ENCODE measurements at places on chromosomes 4 and X.
A peak's percentile ranks its signal among the peaks of the same experiment; 100 is the strongest.

DNA sequence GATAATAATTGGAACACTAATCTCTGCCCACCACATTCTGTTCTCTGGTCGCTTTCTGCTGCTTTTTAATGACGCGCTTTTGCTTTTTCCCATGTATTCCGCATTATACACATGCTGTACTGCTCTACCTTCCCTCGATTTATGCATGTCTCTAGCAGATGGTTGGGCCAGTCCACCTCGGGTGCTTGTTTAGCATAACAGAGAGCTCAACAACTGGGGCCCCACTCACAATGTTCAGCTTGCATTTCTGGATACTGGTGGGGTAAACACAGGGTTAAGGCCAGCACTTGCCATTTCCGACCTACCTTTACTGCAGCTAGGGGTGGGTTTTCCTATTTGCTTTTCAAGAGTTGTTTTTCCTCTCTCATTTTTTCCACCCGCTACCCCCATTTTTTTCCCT lies 255.8 kb downstream of the SOX3 start:
- DNase-seq = no peak

- peak; percentile 8 for DNase-seq
Measured at GRCh38 chrX:140710710-140711109, 1.2 kb downstream of the LINC00632 start.

DNA sequence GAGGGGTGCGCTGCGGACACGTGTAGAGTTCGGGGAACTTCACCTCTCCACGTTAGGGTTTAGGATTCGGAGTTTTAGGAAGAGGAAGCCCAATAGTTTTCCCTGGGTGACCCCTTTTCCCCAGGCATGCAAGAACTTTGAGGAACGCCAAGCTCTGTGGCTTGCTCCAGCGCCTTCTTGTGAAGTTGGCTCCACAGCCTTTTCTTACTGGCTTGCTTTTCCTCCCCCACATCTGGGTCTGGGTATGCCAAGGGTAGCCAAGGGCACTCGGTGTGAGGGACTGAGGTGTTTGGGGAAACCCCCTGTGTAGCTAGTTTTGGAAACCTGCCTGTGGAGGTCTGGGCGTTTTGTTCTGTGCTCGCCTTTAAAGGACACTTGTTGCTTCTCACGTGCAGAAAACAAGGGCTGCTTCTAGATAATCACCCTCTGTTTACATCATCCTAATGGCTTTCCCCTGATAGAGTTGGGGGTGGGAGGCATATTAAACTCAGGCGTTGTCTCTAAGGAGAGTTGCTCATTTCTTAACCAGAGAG lies 746 bp downstream of the EDNRA start:
- peak; percentile 44 for DNase-seq

- peak; percentile 82 for DNase-seq
Measured at GRCh38 chr4:185573651-185574199, 38.4 kb upstream of the PDLIM3 start.

DNA sequence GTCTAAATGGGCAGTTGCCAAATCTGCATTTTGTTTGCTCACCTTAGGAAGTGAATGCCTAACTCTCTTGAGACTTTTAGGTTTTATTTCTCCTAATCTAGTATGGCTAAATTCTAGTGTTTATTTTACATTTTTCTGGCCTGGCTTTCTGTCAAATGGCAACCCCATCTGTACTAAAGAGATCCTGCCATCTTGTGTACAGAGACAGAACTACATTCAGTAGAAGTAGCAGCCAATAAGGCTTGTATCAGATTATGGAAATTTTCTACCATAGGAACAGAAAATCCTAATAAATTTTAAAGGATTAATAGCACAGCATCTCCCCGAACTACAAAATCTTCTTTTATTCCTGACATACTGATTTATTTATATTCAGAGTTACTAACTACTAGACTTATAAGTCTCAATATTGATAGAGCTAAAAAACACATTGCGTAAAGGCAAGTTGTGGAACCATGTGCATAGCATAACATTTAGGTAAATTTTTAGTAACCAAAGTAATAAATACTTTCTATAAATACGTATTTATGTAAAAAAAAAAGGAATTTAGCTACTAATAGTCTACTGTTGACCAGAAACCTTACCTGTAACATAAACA lies 45.5 kb downstream of the TMEM144 start:
- peak; percentile 74 for DNase-seq

DNA sequence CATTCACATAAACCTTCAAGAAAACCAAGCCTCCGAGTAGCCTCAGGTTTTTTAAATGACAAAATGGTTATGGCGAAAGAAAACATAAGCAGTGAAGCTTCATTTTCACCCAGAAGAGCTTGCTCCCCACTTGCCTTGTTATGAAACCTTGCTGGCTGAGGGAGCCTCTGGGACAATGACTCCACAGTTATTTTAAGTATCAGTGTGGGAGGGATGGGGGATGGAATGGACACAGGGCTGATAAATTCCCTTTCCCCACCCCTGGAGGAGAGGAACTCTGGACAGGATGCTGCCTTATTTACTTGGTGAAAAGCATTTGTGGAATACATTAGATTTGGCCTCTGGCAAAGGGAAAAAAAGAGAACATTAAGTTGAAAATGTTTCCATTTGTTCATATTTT lies 220.7 kb upstream of the CNKSR2 start:
- peak; percentile 49 for DNase-seq

GRCh38 chr4:57360681-57361080 lies 250.5 kb upstream of the IGFBP7 start:
- DNase-seq = no peak

DNA sequence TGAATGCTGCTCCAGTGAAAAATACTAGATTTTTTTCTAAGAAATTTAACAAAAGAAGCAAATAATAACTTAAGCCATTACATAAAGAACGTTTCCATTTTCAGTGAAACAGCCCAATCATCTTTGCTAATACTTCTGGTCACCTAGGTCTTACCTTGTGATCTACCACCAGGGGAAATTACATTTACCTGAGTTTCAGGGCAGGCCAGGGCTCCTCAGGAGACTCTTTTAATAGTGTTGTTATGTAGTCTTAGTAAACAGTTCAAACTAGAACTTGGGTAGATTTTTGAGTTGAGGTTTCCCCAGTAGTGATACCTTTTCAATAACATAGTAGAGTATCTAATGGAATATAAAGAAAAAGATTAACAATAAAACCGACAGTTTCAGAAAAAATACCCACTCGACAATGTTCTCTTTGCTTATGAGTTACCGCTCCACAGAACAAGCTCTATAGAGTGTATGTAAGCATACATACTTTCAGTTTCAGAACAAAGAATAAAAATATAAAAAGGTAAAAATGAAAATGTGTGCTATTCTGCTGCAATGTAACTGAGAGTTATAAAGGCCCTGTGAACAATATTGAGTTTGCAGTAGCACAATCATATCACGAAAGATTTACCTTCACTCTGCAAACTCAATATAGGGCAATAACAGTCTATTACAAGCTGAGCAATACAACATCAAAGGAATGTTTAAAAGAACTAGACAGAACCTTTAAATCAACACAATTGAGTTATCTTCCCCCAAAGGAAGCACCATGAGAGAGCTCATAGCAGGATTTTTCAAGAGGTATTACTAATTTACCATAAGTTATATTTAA lies 165.8 kb downstream of the ATOH1 start:
- DNase-seq = no peak

DNA sequence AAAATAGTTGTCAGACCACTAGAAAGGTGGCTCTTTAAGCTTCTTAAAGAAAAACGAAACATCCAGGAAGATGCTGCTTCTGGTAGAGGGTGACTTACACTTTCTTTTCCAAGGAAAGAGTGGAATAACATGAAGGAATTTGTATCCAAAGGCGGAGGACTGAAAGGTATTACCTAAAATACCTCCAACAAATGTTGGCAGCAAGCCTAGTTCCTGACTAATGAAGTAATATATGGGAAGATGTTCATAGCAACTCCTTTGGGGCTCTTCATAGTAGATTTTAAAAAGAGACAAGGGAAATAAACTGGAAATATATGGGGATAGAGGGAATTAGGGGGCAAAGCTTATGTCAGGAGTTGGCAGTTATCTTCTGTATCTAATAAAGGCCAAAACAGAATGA lies 116.2 kb downstream of the AASDH start:
- DNase-seq = no peak

DNA sequence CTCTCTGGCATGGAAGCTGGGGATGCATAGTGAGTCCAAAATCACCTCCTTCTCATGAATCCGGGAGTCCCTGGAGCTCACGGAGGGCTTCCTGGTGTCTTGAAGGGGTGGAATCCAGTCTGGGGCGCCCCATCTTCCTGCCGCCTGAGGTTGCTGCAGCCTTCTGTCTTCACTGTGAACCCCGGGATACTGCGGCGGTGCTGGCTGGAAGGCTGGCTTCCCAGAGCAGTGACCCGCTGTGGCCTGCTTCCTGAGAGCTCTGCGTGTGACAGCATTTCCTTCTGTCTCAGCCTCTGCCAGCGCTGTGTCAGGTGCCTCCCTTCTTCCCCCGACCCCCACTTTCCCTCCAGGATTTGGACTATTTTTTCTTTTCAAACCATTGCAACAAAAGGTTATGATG lies 98.8 kb upstream of the STOX2 start:
- no peak for DNase-seq

DNA sequence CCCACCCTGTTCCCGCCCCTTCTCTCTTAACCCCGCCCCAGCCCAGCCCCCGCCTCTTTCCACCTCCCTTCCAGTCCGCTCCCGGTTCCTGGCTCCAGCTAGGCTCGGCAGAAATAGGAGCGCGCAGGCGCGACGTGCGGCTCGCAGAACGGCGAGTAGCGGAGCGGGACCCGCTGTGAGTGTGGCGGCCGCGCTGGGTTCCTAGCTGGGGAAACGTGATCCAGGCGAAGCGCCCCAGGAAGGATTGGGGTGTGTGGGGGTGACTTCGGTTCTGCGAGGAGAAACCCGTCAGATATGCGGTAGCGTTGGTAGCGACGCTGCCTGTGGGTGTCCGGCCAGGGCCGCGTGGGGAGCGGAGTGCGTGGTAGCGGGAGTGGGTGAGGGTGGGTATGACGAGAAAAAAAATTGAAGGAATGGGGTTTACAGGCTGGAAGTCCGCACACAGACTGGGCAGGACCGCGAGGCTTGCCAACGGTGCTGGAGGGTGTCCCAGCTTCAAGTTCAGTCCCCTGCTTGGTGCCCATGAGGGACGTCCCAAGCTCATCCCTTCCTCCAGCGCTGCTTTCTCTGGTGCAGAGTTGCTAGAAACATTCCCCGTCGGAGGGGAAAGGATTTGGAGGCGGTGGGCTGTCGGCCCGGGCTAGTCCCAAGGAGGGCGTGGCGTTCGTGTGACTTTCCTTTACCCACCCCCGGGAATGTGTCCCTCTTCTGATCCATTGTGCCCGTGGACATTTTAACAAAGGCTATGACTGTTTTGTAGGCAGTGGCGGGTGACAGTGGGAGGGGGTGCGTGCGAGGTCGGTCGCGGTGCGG lies at the start of gene PRRG1:
Gene PRRG1 (plus strand): TSS at position 144 of the 813 bp plus-strand sequence. CDS start 56,886 bp downstream, outside the sequence.
- DNase-seq = peak; percentile 82

DNA sequence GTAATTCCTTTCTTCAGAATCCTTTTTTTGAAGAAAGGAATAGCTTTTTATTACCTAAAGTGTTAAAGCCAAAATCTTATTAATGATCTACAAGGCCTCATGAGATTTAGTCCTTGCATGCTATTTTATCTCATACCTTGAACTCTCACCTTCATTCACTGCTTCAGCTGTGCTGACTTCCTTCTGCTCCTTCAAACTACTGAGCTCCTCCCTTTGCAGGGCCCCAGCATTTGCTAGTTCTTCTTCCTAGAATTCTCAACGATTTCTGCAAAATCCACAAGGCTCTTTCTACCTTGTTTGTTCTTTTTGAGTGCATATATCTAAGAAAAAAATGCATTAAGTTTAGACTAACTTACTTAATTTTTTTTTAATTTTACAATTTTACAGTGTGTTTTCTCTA lies 619.5 kb downstream of the EPHA5 start:
- DNase-seq = no peak

GRCh38 chr4:8737075-8737474 lies 134.6 kb downstream of the HMX1 start:
- DNase-seq = no peak

- peak; percentile 59 for DNase-seq
Measured at GRCh38 chr4:93764639-93765246, 63.8 kb upstream of the ATOH1 start.

DNA sequence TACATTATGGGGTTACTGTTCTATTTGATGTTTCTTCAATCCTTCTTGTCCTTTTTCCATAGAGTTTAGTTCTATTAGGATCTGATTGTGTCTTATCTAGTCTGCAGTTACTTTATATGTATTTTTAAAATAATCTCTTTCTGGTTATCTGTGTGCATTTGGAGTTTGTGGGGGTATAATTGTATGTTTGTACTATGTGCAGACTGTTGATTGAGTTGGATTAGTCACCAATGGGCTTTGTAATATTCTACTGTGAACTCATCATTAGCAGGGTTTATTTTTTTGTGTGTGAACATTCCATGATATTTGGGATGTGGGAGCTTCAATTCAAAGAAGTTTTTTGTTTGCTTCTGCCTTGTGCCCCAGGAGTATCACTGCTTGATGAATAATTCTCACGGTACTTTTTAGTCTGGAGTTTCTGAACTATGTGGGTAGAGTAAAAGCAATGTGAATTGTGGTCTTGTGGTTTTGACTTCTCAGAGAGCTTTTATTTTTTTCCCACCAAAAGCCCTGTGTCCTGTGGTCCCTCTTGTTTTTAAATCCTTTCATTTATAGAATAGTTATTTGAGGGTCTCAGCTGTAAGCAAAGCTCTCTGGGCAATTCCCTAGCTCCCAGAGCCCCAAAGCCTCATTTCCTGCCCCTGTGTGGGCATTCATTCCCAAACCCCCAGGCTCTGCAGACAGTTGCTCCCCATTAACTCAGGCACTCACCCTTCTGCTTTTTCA lies 127.8 kb downstream of the PHKA2 start:
- DNase-seq = peak; percentile 32

GRCh38 chrX:71547339-71547738 lies 14.4 kb downstream of the OGT start:
- DNase-seq = no peak

- no peak for DNase-seq
Measured at GRCh38 chr4:172245516-172245915, 432.3 kb downstream of the GALNTL6 start.

- no peak for DNase-seq
Measured at GRCh38 chrX:7985568-7985967, 58.4 kb upstream of the PNPLA4 start.

DNA sequence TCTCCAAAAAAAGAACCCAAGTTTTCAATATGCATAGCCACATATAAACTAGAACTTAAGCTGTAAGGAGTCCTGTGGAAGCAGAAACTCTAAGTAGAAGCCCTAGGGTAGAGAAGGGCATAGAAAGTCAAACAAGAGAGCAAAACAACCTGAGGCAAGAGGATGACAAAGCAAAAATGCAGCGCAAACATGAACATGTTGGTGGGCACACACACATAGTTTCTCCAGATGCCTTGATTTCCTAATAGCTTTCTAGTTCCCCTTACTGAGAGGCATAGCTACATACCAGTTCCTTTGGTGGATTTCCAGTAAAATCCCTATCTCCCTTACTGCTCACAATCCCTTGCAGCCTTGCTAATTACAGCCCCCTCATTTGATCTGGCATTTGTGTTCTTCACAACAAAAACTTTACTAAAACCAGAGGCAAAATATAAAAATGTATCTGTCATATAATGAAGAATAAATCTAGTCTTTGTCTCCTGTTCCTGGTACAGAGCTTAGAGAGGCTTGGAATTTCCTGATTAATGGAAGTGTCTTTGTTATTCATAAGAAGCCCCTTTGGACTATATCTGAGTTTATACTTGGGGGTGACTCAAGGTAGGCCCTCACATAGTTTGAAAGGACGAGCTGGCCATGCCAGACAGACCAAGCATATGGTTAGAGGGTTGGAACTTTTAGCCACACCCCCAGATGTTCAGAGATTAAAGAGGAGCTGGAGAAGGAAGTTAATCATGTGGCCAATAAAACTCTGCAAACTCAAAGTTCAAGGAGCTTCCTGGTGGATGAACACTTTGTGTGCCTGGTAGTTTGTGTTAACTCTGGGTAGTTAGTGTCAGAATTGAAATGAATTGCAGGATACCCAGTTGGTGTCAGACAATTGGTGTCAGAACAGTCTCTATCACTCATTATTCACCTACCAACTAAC lies 52.7 kb upstream of the ZCCHC13 start:
- DNase-seq = peak; percentile 50
